Ecto neural progenitor cell (in vitro differentiated cells): ENCODE measurements at places on chromosomes 11 and 22.
A peak's percentile ranks its signal among the peaks of the same experiment; 100 is the strongest.

GRCh38 chr11:78935398-78936068 lies 360.9 kb upstream of the NARS2 start:
- no peak for DNase-seq

- no peak for DNase-seq
These were observed 66.0 kb downstream of the TBC1D22A start for GRCh38 chr22:46828323-46828900.

GRCh38 chr11:23897453-23898286 lies 599.2 kb upstream of the LUZP2 start:
- no peak for DNase-seq

- no peak for DNase-seq
These were observed 119.8 kb upstream of the ARHGAP20 start for GRCh38 chr11:110832080-110832479.

DNA sequence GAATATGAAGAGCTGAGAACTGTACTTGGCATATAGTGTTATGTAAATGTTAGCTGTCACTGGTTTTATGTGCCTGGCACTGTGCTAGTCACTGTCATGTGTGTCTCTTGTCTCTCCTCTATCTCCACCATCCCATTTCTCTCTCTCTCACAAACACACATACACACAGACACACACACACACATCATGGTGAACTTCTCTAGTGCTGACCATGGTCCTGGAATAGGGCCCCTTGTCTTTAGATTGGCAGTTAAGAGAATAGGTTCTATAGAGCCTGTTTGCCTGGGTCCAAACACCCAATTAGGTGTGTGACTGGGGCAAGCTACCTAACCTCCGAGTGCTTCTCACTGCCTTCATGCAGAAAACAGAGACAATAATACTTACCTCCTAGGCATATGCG lies 109.7 kb upstream of the NARS2 start:
- no peak for DNase-seq

DNA sequence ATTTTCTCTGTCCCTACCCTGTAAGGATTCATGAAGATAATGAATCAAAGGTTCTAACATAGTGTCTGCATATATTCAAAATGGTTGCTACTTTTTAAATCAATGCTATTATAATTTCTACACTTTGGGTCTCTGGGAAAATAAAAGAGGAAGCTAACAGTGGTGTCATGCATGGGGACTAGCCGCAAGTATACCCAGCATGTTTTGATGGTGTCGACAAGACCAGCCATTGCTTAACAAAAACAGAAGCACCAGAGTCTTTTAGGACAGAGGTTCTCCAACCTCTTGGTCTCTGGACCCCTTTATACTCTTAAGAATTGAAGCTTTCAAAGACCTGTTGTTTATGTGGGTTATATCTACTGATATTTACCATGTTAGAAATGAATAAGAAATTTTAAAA lies 37.8 kb downstream of the RNF141 start:
- DNase-seq: no peak

GRCh38 chr11:116646191-116646590 lies 126.6 kb downstream of the BUD13 start:
- peak; percentile 23 for DNase-seq

GRCh38 chr11:126890561-126890960 lies 110.0 kb downstream of the KIRREL3 start:
- peak; percentile 57 for DNase-seq

DNA sequence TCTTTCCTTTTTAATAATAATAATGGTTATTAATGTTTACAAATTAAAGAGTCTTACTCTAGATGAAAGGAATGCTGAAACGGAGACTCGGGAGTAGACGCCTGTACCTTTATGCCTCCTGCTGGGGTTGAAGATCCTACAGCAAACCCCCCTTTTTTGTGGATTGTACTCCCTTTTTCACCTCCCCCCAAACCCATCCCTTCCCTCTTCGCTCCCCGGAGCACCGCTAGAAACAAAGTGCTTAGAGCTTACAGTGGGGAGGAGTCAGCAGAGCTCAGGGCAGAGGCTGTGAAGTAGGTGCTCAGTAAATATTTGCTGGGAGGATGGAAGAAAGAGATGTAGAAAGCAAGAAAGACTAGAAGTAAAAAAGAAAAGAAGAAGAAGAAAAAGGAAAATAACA lies 169.7 kb downstream of the NXPE2 start:
- no peak for DNase-seq

GRCh38 chr11:11456866-11457265 lies 103.8 kb upstream of the CSNK2A3 start:
- DNase-seq: no peak

DNA sequence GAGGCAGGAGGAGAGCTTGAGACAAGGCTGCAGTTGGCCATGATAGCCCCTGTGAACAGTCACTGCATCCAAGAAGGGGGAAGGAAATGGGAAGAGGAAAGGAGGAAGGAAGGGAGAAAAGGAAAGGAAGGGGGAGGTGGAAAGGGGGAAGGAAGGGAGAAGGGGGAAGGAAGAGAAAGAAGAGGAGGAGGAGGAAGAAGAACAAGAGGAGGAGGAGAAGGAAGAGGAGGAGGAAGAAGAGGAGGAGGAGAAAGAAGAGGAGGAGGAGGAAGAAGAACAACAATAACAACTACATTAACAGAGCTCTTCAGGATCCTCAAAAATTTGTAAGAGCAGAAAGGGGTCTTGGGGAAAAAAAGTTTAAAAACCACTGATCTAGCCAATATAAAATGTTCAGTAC lies 5.2 kb downstream of the RAB6A start:
- no peak for DNase-seq

GRCh38 chr11:1854949-1855885 lies 2.3 kb downstream of the LSP1 start:
- DNase-seq: no peak

DNA sequence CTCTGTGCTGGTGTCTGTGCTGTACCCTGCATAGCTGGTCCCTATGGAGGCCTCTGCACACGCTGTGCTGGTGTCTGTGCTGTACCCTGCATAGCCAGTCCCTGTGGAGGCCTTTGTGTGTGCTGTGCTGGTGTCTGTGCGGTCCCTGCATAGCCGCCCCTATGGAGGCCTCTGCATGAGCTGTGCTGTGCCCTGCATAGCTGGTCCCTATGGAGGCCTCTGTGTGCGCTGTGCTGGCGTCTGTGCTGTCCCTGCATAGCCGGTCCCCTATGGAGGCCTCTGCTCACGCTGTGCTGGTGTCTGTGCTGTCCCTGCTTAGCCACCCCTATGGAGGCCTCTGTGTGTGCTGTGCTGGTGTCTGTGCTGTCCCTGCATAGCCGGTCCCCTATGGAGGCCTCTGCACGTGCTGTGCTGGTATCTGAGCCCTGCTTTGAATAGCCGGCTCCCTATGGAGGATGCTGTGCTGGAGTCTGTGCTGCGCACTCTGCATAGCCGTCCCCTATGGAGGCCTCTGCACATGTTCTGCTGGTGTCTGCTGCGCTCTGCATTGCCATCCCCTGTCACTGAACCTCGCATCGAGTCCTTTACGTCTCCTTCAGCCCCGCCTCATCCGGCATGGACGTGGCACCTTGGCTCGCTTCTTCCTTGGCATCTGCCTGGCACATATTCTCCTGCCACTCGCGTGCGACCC lies 6.2 kb downstream of the NADSYN1 start:
- DNase-seq: no peak

DNA sequence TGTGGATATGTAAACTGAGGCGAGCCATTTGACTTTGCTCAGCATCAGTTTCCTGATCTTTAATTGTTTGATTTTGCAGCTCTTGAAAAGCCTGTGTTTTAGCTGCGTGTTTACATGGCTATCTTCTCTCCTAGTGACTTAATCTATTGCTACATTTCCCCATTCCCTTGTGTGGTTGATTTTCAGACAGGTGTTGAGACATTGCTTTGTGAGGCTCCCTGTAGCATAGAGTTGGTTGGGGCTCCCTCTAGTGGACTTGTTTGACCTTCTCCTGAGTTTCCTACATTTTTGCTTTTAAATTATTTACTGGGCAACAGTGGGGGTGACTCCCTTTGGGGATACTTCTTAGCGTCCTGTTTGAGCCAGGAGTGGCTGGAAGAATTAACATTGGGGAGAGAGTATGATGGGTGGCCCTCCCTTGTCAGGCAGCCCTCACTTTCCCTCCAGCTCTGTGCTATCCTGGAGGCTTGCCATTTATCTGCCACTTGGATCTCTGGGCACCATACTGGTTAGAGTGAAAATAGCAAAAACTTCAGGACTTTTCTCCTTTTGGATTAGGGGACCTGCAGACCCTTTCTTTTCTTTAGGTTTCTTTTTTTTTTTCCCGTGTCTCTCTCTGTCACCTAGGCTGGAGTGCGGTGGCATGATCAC lies 9.2 kb upstream of the CBL start:
- peak; percentile 67 for DNase-seq

GRCh38 chr11:61023966-61024295 lies 52.5 kb downstream of the CD6 start:
- DNase-seq: no peak

DNA sequence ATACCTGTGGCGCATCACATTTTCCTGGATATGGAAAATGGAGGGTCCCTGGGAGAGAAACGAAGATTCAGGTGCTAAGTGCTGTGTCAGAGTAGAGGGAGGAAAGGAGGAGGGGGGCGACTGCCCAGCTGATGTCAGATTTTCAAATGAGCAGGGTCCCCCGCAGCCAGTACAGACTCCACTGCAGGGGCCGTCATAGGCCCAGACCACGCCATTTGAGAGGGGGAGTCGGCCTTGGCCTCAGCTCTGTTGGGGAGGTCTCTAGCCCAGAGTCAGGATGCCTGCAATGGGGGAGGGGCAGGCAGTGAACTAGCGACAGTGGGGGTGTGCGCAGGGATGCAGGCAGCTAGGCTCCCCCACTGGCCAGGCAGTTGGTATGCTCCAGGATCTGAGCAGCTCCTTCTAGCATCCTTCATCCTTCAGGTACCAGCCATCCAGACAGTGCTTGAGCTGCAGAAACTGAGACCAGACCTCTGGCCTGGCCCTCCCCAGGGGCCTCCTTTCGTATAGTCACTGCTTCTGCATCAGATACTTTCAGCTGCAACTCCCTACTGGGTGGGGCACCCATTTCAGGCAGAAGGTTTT lies at the start of the genes BSCL2 and GNG3:
TSS of gene BSCL2 (minus strand) at position 148 of the 585 bp plus-strand sequence. CDS start 229 bp downstream, outside the sequence.
TSS of gene GNG3 (plus strand) at position 400 of the 585 bp plus-strand sequence. CDS start 620 bp downstream, outside the sequence.
- peak; percentile 88 for DNase-seq

- DNase-seq: no peak
These were observed 30.5 kb upstream of the GNB1L start for GRCh38 chr22:19884954-19885751.

- no peak for DNase-seq
These were observed 9.3 kb upstream of the ADAMTS15 start for GRCh38 chr11:130439160-130439519.

DNA sequence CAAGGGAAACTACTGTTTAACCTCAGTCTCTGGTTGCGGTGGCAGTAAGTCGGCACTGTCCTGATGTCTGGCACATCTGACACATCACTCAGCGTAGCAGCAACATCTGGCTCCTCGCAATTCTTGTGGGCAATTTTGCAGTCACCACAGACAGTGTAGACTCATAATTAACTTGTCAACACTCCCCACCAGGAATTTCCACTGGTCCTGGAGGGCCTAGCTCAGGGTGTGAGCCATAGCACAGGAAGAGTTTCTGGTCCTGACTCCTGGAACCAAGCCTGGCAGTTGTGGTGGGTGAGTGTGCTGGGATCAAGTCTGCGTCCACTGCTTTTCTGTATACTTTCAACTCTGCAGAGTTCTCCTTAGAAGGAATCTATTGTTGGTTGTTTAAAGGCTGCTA lies 209.7 kb downstream of the SNX19 start:
- DNase-seq: no peak

- DNase-seq: peak; percentile 91
These were observed 464 bp upstream of the CECR2 start for GRCh38 chr22:17368554-17369438.

- DNase-seq: no peak
These were observed 555.1 kb downstream of the OPCML start for GRCh38 chr11:132977241-132977640.

GRCh38 chr22:31603081-31603525 lies 58.9 kb downstream of the PISD start:
- no peak for DNase-seq

DNA sequence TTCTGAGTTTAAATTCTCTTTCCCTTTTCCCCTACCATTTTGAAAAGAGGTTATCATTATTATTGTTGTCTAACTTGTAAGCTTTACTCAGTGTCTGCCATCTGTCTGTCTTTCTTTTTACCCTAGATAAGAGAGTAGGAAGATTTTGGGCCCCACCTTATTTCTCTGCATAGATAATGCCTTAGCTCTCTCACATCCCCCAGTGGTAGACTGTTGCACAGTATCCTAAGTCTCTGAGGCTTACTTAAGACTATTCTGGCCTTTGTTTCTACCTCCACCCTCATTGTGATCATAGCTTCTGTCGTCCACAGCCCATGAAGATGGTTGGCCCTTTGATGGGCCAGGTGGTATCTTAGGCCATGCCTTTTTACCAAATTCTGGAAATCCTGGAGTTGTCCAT lies 3.6 kb upstream of the OR51L1 start:
- DNase-seq: no peak

DNA sequence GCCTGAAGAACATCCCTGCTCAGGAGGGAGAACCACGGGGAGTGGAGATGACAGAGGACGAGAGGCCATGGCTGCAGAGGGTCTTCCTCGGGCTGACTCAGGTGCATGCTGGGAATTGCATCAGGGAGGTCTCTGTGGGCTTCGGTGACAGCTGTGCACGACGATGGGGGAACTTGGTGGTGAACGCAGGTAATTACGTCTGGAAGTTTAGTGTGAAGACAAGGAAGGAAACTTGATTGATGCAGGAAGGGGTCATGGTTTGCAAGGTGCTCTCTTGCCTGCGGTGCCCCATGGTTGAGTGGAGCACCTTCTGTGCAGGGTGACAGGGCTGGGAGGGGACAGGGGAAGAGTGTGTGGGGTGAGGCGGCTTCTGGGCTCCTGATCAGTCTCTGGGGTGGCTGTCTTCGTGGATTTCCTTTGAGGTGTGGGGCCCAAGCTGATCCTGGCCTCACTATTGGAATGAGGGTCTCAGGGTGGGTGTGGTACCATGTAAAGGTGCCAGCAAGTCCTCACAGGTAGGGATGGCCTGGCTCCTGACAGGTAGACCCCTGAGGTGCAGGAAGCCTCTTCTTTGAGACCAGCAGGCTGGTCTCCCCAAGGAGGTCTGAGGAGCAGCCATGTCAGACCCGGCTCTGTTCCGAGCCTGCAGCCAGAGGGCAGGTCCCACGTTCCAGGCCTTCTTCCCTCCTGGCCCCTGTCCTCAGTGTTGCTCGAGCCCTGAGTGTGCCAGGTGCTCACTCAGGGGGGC lies 1020.1 kb downstream of the TBC1D22A start:
- DNase-seq: peak; percentile 18

DNA sequence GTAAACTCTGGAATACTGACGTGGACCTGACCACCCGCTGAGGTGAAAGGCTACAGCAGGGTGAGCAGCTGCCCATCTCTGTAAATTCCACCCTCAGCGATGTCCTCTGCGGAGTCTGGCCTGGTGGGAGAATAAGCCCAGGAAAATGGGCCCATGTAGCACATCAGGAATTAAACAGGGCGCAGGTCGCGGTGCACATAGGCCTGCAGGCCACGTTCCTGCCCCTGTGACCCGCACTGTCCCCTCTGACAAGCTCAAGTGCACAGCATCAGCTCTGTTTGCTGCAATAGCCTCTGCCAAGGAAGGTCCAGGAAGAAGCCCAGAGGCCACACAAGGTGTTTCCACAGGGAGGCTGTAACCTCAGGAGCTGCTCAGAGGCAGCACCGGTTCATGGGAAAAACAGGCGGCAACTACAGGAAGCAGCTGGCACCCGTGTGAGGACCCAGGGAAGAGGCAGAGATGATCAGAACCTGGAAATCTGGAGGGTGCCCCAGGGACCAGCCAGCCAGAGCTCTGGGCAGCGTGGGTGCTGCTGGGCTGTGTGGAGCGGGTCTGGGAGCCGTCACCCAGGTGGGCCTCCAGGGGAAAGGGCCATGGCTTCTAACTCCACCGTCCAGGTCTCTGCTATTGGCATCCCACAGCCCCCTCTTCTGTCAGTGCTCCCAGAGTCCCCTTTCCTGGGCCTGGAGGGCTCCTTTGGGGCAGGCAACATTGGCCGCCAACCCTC lies 808 bp upstream of the IFITM2 start:
- no peak for DNase-seq

- DNase-seq: no peak
These were observed 19.4 kb downstream of the NELL1 start for GRCh38 chr11:20688761-20689160.
